Astrocyte (in vitro differentiated cells and primary cell): ENCODE measurements at places on chromosomes 12 and 14. TPM values are rescaled to one million over a fixed set of nuclear protein-coding genes. Genes with fewer than 3 reads are reported as not detected.

Gene REM2
- total RNA-seq: 0.48 and 0.79 TPM in 2 replicates

Gene TPH2
- 0.24 and 0.30 TPM in 2 replicates for total RNA-seq

- peaks cover 10% of the 10 kb centered on the region for H3K36me3 ChIP-seq
- no peak for DNase-seq
- peaks cover 11% of the 10 kb centered on the region for H3K27me3 ChIP-seq
- no peak within 1 kb of the TSS for H3K27ac ChIP-seq
- peak within 1 kb of the TSS; percentile 50 for H3K4me3 ChIP-seq
Measured at GRCh38 chr12:57754411-57755193, at the start of gene MARCHF9. Gene MARCHF9, plus strand, starts transcription at chr12:57755103. Its CDS starts 426 bp downstream, at chr12:57755529.

DNA sequence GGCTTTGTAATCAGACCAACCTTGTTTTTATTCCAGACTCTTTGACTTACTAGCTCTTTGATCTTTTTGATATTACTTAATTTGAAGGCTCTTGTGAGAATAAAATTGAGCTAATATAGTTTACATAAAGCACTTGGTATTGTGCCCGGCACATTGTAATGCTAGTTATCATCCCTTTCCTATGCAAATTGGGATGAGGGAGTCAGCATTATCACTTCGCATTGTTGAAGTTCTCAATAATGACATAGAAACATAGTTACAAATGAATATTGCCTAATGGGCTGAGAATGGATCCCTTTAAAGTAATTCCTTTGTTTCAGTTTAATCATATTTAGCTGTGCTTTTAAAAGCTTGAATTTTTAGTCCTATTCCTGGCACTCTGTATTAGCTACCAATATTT is 36.6 kb downstream of the SUPT16H start:
- H3K4me1 ChIP-seq: no peaks in the 10 kb centered on the region
- H3K27me3 ChIP-seq: no peaks in the 10 kb centered on the region
- H3K4me3 ChIP-seq: no peak overlapping the region
- peaks cover 17% of the 10 kb centered on the region for H3K36me3 ChIP-seq
- H3K27ac ChIP-seq: no peak overlapping the region
- no peak for DNase-seq

DNA sequence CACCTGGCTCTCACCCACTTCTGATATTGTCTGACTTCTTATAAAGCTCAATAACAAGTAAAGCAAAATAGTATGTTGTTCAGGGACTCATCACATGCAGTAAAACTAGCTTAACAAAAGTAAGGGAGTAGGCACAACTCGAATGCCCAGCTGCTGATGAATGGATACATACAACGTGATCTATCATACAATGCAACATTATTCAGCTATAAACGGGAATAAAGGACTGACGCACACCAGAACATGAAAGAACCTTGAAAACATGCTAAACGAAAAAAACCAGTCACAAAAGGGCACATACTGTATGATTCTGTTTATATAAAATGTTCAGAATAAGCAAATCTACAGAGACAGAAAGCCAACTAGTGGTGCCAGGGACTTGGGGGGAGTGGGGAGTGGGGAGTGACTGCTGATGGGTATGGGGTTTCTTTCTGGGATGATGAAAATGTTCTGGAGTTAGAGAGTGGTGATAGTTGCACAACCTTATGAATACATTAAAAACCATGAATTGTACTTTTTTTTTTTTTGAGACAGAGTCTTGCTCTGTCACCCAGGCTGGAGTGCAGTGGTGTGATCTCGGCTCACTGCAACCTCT is 11.1 kb downstream of the PLBD2 start:
- H3K27ac ChIP-seq: no peak overlapping the region
- no peak overlapping the region for H3K4me3 ChIP-seq
- no peaks in the 10 kb centered on the region for H3K4me1 ChIP-seq
- H3K36me3 ChIP-seq: no peaks in the 10 kb centered on the region
- no peak for DNase-seq
- no peaks in the 10 kb centered on the region for H3K27me3 ChIP-seq
